ENCODE measurements at places on chromosomes 11 and 22. TPM values are rescaled to one million over a fixed set of nuclear protein-coding genes. Genes with fewer than 3 reads are reported as not detected.

The OR51E1 gene
- not detected for total RNA-seq

The DNAJB7 gene
- not detected for total RNA-seq

The P4HA3 gene
- 2.0 TPM for total RNA-seq

The NXPE2 gene
- not detected for total RNA-seq

The MS4A15 gene
- not detected for total RNA-seq

DNA sequence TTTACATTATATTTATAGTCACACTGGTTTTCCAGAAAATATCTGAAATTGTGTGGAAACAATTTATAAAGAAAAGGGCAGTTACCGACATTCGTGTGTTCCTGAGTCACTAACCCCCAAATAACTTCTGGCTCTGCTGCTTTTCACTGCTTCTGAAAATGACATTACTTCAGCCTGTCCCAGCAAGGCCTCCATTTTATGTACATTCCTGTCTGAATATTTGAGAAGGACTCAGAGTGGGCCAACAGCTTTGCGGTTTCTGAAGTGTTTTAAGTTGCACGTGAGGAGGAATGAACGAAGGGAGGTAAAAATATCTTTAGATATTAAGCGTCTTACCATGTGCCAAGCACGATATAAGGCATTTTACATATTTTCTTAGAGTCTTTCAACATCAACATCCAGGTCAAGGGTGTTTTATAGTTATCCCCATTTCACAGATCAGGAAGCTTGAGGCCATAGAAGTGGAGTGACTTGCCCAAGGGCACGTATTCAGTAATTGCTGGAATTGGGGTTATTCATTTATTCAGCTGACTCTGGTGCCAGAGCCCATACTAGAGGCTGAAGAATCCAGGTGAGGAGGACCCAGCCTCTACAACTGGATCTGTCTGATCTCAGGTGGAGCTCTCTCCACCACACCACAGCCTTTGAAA, 30.8 kb upstream of the WNT11 start:
- H3K4me3 ChIP-seq: peak overlapping the region; percentile 89
- H3K4me1 ChIP-seq: peaks cover 15% of the 10 kb centered on the region
- H3K27me3 ChIP-seq: no peaks in the 10 kb centered on the region
- no peak overlapping the region for H3K27ac ChIP-seq

- DNase-seq: peak; percentile 72
- peak within 1 kb of the TSS; percentile 99 for H3K27ac ChIP-seq
- H3K36me3 ChIP-seq: no peaks in the 10 kb centered on the region
- H3K27me3 ChIP-seq: no peaks in the 10 kb centered on the region
- peak within 1 kb of the TSS; percentile 88 for H3K4me3 ChIP-seq
These were observed at the start of gene PLXNB2 for GRCh38 chr22:50306753-50307749. Gene PLXNB2 (minus strand): TSS chr22:50307646. CDS start chr22:50290584, 17,062 bp downstream.

- H3K4me3 ChIP-seq: no peak overlapping the region
- H3K27me3 ChIP-seq: no peaks in the 10 kb centered on the region
- H3K36me3 ChIP-seq: no peaks in the 10 kb centered on the region
- H3K27ac ChIP-seq: no peak overlapping the region
These were observed 31.6 kb upstream of the A4GALT start for GRCh38 chr22:42752230-42752746.

DNA sequence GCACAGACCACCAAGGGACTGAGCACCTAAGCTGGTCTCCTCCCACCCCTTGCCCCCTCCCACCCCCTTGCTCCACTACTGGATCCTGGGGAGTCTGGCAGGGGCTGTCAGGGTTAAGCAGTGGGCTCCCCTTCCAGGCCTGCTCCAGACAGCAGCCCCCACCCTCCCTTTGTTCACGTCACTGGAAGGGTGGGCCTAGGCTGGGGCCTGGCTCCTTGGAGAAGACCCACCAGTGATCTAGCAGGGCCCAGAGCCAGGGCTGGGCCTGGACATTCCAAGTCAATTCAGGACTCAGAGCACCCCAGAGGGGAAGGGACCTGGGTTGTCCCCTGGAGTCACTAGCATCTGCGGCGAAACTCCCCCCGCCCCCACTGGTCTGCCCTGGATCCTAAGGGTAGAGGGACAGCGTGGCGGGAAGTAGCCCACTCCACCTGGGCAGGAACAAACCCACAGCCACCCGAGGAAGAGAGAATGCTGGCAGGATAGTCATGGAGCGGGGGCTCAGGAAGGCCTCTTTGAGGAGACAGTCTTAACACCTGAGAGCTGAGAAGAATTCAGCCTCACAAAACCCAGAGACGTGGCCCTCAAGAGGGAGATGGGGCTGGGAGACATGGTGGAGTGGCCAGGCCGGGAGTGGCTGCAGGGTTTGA, 45.8 kb downstream of the IGLL1 start:
- 0 out of 2 replicates have a peak, but pooled peaks cover 1% of the 10 kb centered on the region for H3K4me1 ChIP-seq
- no peaks in the 10 kb centered on the region for H3K27me3 ChIP-seq
- no peak for DNase-seq
- no peak overlapping the region for H3K4me3 ChIP-seq

- peak; percentile 87 for DNase-seq
- H3K27me3 ChIP-seq: no peaks in the 10 kb centered on the region
- peak overlapping the region; percentile 94 for H3K27ac ChIP-seq
- H3K4me3 ChIP-seq: peak overlapping the region; percentile 28
- H3K4me1 ChIP-seq: peaks cover 16% of the 10 kb centered on the region
These were observed 52.1 kb upstream of the EIF3M start for GRCh38 chr11:32531528-32531927.

DNA sequence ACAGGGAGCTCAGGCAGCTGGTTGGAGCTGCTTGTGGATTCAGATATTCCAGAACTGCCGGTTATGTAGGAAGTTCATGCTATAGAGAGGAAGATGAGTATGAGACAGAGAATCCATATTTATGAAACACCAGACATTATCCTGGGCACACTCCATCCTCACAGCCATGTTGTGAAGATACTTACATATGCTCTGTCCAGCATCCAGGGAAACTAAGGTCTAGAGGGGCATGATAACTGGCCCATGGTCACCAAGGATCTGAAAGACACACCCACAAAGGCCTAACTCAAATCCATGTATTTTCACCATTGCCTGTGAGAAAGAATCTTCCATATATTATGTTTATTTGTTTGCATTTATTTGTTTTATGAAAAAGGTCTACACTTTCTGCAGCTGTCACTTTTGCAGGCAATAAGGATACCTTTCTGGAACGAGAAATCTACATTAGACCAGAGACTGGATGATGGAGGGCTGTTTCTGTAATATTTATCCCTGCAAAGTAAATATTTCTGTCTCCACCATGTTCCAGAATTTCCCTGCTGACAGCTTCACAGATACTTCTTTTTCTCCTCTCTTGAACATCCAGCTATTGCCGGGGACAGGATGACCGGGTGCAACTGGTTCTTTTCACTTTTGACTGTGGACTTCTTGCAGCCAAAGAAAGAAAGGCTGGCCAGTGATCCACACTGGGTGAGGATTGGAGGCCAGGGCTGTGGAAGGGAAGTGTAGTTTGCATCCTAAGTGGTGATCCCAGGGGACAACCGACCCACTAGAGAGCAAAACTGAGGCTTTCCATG, 145.9 kb upstream of the NAV2 start:
- H3K4me1 ChIP-seq: peaks cover 4% of the 10 kb centered on the region
- no peaks in the 10 kb centered on the region for H3K27me3 ChIP-seq
- no peak overlapping the region for H3K27ac ChIP-seq

GRCh38 chr22:30132290-30132996, 52.2 kb downstream of the HORMAD2 start:
- H3K4me3 ChIP-seq: no peak overlapping the region
- no peak overlapping the region for H3K27ac ChIP-seq
- H3K4me1 ChIP-seq: no peaks in the 10 kb centered on the region
- no peaks in the 10 kb centered on the region for H3K36me3 ChIP-seq
- no peaks in the 10 kb centered on the region for H3K27me3 ChIP-seq

- 0 out of 2 replicates have a peak, but pooled peaks cover 6% of the 10 kb centered on the region for H3K4me1 ChIP-seq
- no peaks in the 10 kb centered on the region for H3K27me3 ChIP-seq
- H3K36me3 ChIP-seq: no peaks in the 10 kb centered on the region
These were observed 13.8 kb upstream of the TUBA8 start for GRCh38 chr22:18096823-18097222.

DNA sequence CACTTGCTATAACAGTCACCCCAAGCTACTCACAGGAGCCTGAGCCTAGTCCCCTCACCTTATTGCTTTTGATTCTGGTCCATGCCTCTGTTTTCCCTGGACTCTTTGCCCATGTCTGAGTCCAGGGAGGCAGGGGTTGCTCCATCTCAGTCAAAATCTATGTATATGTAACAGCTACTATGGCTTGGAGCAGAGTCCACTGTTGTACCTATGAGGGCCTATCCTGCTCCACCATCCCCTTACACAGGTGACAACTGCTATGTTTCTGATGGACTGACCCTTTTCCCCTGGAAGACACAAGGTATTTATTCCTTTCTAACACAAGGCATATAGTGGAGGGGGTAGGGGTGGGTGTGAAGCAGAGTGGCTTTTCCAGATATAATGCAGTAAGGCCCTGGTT, 119.6 kb downstream of the VPREB1 start:
- no peak overlapping the region for H3K27ac ChIP-seq
- no peaks in the 10 kb centered on the region for H3K4me1 ChIP-seq
- H3K4me3 ChIP-seq: no peak overlapping the region
- peaks cover 18% of the 10 kb centered on the region for H3K27me3 ChIP-seq

- DNase-seq: no peak
- H3K4me1 ChIP-seq: peaks cover 8% of the 10 kb centered on the region
- H3K4me3 ChIP-seq: no peak overlapping the region
- no peaks in the 10 kb centered on the region for H3K36me3 ChIP-seq
- no peaks in the 10 kb centered on the region for H3K27me3 ChIP-seq
These were observed 154.3 kb upstream of the RASSF10 start for GRCh38 chr11:12854829-12855228.

DNA sequence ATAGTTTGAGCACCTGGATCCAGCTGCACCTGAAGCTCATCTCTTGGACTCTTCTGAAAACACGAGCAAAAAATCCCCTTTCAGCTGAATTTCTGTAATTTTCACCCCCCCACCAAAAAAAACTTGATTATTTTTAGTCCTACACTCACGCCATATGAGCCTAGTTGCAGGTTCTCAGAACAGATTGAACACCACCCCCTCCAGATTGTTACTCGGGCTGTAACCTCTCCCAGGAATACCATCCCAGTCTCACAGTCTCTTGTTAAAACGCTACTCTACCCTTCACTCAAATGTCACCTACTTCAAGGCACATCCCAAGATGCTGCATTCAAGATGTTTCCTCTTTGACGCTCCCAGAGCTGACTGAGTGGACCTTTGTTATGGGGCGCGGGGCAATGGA, 96.3 kb upstream of the PRDM11 start:
- DNase-seq: no peak
- no peak overlapping the region for H3K4me3 ChIP-seq
- H3K36me3 ChIP-seq: no peaks in the 10 kb centered on the region
- peaks cover 22% of the 10 kb centered on the region for H3K4me1 ChIP-seq

- no peaks in the 10 kb centered on the region for H3K27me3 ChIP-seq
- H3K4me3 ChIP-seq: no peak overlapping the region
- H3K36me3 ChIP-seq: no peaks in the 10 kb centered on the region
- no peaks in the 10 kb centered on the region for H3K4me1 ChIP-seq
- DNase-seq: no peak
- no peak overlapping the region for H3K27ac ChIP-seq
These were observed 370.8 kb downstream of the CTTN start for GRCh38 chr11:70769106-70769505.

DNA sequence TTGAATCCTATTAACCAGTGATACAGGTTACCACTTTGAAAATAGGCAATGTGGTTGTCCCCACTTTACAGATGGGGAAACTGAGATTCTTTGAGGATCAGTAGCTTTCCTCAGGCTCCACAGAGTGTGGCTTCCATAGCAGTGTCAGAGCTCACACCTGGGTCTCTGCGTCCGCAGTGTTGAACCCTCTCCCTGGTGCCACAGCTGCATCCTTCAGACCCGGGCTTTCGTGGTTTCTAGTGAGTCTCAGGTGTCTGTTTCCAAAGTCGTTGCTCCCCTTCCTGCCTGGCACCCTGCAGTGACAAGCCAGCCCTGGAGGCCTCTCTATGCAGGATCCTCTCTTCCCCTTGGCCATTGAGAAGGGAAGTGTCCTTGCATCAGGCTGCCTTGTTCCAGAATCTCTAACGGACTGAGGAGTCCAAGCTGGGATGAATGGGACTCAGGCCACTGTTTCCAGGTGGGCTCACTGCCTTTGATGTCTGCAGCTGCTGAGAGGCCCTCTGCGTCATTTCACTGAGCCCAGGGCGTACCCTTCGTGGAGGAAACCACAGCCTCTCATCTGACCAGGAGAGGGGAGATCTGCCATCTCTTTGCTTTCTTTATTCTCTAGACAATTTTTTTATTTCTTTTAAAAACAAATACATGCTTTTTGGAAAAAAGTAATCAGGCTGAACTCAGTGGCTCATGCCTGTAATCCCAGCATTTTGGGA, 48.4 kb upstream of the MICAL2 start:
- H3K4me3 ChIP-seq: no peak overlapping the region
- H3K4me1 ChIP-seq: peaks cover 27% of the 10 kb centered on the region
- H3K27me3 ChIP-seq: no peaks in the 10 kb centered on the region
- H3K36me3 ChIP-seq: no peaks in the 10 kb centered on the region

DNA sequence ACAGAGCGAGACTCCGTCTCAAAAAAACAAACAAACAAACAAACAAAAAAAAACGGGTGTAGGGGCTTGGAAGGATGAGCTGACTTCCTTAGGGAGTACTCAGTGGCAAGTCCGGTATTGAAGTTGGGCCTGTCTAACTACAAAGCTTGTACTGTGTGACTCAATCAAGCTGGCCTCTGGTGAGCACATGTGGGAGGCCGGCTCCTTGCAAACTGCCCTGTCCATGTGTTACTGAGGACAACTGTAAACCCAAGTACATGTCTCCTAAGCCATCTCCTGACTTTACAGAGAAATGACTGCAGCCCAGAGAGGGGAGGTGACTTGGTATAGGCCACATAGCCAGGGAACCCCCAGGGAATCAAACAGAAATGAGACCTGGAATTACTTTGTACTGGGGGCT, 11.6 kb downstream of the RIBC2 start:
- no peak overlapping the region for H3K4me3 ChIP-seq
- H3K36me3 ChIP-seq: no peaks in the 10 kb centered on the region
- H3K27me3 ChIP-seq: no peaks in the 10 kb centered on the region
- no peaks in the 10 kb centered on the region for H3K4me1 ChIP-seq

DNA sequence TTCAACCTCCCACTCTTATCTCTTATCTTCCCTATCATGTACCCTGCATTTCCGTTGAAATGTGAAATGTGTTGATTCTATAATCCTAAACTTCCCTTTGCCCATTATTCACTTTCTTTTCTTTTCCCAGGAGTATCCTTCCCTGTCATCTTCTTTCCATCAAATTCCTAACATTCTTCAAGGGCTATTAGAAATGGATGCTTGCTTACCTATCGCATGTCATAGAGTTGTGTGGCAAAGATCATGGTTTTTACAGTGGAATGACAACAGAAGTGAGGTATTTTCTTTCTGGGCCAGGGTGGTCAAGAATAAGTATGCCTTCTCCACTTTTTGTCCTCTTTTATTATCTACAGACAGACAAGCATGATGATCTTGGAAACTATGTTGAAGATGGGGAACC, 124.4 kb upstream of the SLC5A12 start:
- no peaks in the 10 kb centered on the region for H3K36me3 ChIP-seq
- H3K27ac ChIP-seq: no peak overlapping the region
- H3K4me1 ChIP-seq: no peaks in the 10 kb centered on the region

GRCh38 chr22:37202716-37203115, 9.6 kb downstream of the SSTR3 start:
- no peaks in the 10 kb centered on the region for H3K36me3 ChIP-seq
- no peaks in the 10 kb centered on the region for H3K27me3 ChIP-seq
- peaks cover 20% of the 10 kb centered on the region for H3K4me1 ChIP-seq
- no peak for DNase-seq

Data from PC-3 (cell line).